Muscle of arm (tissue), 14 donors: ENCODE measurements at places on chromosomes 11 and 22.

DNA sequence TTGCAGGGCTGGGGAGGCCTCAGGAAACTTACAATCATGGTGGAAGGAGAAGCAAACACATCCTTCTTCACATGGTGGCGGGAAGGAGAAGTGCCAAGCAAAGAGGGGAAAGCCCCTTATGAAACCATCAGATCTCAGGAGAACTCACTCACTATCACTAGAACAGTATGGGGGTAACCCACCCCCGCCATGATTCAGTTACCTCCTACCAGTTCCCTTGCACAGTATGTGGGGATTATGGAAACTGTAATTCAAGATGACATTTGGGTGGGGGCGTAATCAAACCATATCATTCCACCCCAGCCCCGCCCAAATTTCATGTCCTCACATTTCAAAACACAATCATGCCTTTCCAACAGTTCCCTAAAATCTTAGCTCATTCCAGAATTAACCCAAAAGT is 16.2 kb downstream of the IMMP1L start:
- DNase-seq, result no peak

- DNase-seq, result no peak
Observed at GRCh38 chr11:101870510-101870909, 44.3 kb upstream of the CEP126 start.

DNA sequence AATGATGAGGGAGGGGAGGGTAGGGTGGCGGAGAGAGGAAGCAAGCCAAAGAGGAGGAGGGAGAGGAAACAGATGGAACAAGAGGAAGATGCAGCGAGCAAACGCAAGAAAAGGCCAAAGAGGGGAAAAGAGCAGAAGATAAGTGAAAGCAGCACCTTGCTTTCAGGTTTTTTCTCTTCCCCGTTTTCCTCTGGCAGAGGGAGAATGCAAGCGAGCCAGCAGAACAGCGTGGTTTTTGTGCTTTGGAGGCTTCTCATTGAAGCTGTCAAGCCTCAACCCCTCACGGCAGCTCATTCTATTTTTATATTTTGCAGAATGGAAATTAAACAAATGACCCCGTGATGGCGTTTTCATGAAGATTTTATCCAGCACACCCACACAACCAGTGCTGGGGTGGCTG is 67.1 kb upstream of the GRAMD1B start:
- no peak for DNase-seq

DNA sequence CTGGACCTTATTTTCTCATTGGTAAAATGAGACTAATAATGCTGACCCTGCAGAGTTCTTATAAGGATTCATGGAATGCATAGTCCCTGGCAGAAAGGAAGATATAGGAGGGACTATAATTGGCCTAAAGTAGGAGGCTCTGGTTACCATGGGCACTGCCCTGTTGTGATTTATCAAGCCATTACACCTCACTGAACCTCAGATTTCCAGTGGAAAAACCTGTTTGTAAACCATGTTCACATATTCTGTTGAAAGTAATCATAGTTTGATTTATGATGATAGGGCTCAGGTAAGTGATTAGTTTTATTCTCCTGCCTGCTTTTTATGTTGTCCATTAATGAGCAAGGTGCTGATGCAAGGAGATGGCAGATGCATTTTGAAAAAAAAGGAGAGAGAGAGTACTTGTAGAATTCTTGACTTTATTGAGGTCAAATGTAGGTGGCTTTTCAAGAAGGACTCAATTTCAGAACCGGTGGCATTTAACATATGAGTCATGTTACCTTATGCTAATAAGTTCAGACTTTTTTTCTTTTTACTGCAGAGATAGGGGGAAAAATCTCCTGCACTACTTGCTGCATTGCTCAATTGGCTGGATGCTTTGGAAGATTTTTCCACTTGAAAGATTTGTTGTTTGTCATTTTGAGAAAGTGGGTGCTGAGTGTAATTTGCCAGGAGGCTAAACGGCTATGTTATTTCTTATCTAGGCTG is 14.6 kb downstream of the NF2 start:
- no peak for DNase-seq

GRCh38 chr22:32708830-32709229 is 92.7 kb upstream of the TIMP3 start:
- DNase-seq, result no peak

- DNase-seq, result no peak
Observed at GRCh38 chr11:76677458-76677765, 6.9 kb upstream of the LRRC32 start.

GRCh38 chr11:73518195-73518594 is 79.7 kb downstream of the FAM168A start:
- DNase-seq, result no peak

DNA sequence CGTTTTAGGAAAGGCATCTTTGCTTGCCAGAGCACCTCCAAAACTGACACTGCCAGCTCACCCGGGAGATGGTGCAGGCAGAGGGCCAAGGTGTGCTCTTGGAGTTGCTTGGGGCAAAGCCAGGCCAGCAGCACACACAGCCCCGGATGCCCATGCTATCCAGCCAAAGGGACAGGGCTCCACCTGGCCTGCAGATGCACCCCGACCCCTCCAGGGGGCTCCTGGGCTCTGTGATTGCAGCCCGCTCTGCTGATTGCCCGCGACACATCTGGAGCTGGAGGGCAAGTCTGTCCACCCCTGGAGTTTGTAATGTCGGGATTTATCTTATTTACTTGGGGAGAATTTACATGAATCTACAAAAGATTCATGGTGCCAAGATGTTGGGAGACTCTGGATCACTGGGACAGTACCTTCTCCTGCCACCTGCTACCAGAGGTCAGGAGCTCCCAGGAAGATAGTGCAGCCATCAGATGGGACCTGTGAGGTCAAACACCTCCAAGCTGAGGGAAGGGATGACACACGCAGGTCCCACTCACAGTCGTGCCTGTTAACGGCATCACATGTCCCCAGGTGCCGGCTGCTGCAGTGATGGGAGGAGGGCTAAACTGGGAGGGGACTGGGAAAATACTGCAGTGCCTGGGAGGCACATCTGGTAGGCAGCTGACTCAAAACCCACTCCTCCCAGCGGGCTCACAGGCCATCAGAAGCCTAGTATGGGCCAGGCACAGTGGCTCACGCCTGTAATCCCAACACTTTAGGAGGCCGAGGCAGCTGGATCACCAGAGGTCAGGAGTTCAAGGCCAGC is 17.2 kb downstream of the CBX7 start:
- peak; percentile 26 for DNase-seq

DNA sequence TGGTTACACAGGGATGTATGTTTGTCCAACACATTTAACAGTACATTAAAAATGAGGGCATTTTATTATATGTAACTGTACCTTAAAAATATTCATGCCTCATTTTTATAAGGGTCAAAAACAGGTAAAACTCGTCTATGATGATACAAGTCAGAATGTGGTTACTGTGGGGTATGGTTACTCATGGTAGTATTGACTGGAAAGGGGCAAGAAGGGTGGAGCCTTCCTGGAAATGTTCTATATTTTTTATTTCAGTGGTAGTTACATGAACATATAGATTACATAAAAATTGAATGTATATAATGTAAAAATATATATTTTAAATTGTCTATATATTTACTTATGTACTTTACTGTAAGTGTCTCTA is 99.8 kb downstream of the STIM1 start:
- no peak for DNase-seq

GRCh38 chr11:120273432-120273831 is 33.5 kb downstream of the POU2F3 start:
- no peak for DNase-seq

GRCh38 chr22:20656516-20656901 is 117.4 kb upstream of the SERPIND1 start:
- DNase-seq, result no peak

DNA sequence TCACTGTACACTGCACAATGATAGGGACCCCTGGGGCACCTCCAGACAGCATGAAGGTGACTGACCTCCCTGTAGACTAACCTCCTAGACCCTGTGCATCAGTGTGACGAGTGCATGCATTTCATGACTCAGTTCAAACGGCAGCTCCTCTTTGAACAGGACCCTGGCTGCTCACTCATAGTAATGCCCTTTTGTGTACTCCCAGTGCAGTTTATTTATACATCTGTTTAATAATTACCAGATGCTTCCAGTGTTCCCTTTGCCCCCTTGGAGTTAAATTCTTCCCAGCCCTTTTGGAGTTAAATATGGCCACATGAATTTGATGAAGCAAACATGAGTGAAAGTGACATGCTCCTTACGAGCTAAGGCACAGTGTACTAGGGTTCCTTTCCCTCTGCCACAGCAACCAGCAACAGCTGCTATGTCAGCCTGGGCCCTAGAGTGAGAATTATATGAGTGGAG is 72.4 kb downstream of the PANX1 start:
- DNase-seq, result no peak

DNA sequence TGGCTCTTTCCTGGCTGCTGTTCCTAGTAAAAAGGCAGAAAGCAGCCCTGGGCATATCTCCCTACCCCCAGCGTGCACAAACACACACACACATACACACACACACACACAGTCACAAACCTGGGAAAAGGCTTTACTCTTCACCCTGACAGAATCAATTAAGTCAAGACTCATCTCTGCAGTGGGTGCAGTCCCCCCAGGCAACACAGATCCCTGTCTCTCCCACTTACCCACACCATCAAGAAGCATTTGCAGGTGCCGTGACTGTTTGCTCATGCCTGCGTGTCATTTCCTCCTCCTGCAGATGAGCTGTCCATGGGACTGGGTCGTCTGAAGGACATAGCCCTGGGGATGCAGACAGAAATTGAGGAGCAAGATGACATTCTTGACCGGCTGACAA is 28.6 kb downstream of the SNAP29 start:
- no peak for DNase-seq

DNA sequence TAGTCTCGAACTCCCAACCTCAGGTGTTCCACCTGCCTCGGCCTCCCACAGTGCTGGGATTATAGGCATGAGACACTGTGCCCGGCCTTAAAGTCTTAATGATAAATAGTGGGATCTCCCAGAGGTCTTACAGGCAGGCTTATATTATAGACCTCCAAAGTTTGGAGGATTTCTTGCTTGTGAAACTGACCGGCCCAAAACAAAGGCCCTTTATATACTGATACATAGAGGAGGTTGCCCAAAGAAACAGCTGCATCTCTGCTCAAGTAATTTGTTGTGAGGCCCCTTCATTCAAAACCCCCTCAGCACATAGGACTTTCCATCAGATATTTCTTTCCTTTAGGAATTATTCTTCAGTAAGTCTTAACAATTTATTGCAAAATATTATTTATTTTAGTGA is 27.4 kb upstream of the RDX start:
- no peak for DNase-seq

GRCh38 chr11:5508605-5509004 is 1.2 kb downstream of the UBQLN3 start:
- no peak for DNase-seq
